ENCODE measurements at places on chromosomes 6 and 20.

DNA sequence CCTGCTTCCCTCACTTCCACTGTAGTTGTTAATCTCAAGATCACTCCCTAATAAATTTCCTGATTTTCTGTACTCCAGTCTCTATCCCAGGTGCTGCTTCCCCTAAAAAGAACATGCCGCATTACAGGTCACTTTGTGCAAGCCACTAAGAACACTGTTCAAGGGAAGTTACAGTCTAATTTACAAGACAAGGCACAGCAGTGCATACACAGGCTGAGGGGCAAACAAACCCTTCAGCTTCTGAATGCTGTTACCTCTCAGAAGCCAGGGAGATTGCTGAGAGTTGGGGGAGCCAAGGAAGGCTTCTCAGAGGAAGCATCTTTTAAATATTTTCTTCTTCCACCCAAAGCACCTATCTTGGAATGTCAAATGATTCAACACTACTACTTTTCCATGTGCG is 445.3 kb upstream of the FLRT3 start:
- no peak for DNase-seq

DNA sequence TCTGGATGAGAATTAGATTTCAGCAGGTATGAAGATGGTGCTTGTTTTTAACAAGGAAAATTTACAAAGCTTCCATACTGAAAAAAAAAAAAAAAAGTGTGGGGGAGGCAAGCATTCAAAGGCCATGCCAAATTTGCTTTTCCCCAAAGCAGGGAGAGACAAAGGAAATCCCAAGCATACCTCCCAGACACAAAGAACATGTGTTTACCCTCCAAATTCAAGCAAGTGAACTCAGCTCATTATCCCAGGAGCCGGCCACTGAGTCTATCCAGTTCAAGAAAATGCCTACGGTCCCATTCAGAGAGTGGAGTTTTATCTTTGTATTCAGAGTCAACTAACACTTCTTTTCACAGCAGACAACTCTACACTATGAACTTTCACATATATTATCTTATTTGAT is 102.7 kb upstream of the ID4 start:
- no peak for DNase-seq

GRCh38 chr6:146420255-146420654 is 123.4 kb upstream of the RAB32 start:
- DNase-seq = no peak

DNA sequence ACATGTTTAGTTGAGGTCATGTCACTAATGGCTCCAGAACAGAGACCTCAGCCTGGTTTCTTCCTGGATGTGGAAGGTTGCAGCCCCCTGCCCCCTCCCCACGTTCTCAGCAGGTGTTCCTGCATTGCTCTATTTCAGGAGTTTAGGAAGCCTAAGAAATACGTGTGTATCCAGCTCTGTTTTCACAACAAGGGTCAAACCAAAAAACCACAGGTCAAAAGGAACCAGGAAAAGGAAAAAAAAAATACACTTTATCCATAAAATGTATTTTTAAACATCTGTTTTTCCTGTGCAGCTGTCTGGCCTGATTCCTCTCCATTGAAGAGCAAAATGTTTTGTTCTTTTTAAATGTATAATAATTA is 107.9 kb upstream of the PLEKHG1 start:
- DNase-seq = no peak

DNA sequence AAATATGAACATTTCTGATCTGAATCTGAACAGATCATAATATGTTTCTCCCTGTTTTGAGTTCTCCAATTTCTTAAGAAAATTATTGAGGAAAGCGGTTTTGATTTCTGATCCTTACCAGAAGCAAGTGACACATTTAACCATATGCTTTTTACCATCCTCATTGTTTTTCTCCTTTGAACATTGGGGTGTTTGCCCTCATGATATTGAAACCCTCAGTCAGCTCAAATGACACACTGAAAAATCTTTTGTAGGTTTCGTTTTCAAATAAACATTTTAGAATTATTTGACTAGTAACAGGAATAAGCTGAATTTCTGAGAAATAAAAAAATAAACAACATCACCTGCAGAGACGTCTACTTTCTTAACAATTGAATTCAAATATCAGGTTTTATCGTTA is 252.1 kb downstream of the DOK5 start:
- no peak for DNase-seq

DNA sequence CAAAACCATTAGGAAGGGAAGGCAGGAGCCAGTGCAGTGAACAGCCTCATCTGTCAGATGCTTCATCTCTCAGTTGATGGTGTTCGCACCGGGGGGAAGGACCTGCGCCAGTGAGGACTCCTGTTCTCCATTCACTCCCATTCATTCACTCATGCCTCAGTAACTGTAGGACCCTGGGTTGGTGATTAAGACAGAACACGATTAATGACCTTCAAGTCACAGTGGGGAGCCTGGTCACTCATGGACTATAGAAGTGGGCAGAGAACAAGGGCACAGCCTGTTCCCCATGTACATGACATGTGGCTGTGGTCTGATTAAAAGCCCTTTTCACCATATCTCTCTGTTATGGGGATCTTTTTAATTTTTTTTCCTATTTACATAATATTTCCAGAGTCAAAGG is 113.3 kb downstream of the RPS12 start:
- DNase-seq = no peak

- no peak for DNase-seq
Observed at GRCh38 chr20:16007164-16007563, 566.1 kb downstream of the KIF16B start.

DNA sequence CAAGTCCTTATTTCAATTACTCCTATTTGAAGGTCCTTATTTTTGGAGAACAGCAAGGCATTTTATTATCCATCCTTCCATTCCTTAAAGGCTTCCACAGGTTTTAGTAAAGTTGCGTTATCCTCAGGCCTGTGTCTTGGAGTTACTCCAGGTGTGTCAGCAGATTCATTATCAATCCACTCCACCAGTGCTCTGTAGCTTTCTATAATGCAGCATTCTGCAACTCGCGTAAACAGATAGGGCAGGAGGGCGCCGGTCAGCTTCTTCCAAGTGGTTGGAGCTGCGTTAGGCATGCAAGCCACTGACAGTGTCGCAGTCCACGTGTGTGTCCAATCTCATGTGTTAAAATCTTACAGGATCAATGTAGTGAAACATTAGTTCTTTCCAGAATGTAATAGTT is 75.8 kb downstream of the SYTL3 start:
- DNase-seq = no peak

DNA sequence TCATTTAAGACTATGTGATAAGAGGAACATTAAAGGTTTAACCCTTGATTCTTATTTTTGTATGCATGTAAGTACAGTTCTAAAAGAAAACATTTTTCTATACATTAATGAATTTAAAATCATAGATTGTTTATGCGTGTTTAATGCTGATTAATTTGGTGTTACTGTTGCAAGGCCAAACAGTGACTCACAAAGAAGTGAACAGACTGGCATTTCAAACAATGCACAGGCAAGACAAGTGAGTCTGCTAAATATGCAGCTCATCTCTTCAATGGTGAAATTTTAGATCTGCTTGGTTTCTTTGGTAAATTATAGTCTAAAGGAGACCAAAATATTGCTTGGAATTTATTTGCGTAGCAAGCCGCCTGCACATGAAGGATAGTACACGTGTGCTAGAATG is 417.4 kb upstream of the SOX4 start:
- no peak for DNase-seq

GRCh38 chr6:130259140-130259539 is 36.4 kb upstream of the SAMD3 start:
- no peak for DNase-seq

- DNase-seq = no peak
Observed at GRCh38 chr6:108914235-108915022, 66.2 kb downstream of the ARMC2 start.

GRCh38 chr6:43722920-43723545 is 35.4 kb upstream of the MRPS18A start:
- DNase-seq = no peak

DNA sequence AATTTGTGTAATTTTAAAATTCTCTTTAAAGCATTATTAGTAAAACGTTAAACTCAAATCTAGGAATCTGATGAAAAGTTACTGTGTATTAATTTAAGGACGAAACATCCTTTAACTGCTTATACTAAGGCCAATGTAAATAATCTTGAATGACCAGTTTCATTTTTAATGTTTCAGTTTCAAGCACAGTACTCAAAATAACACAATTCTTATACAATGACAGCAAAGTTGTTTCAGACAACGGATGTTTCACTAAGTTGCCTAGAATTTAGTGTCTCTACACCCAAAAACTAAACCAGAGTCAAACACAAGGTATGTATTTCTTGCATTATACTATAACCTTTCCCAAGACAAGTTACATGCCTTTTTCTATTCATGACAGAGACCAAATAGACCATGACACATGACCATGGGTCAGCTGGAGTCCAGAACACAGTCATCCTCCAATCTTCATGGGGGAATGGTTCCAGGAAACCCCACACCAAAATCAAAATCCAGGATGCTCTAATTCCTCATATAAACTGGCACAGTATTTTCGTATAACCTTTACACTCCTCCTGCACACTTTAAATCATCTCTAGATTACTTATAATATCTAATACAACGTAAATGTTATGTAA is 7.7 kb downstream of the PHIP start:
- DNase-seq = no peak

- no peak for DNase-seq
Observed at GRCh38 chr6:55448451-55448850, 121.2 kb downstream of the GFRAL start.

DNA sequence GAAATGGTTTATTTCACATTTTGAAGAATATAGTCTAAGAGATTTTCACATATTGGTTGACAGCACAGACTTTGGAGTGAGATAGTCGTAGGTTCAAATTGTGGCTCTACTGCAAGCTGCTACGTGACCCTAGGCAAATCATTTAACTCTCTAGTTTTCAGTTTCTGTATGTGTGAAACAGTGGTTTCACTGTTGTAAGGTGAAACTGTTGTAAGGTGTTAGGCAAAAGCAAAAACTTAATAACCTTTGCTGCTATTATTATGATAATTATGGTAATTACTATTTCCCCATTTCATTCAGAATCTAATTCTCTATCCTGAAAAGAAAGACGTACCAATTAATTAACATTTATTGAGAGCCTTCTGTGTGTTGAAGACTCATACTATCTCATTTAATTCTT is 144.2 kb downstream of the REV3L start:
- no peak for DNase-seq

GRCh38 chr6:81562169-81562568 is 190.3 kb downstream of the TENT5A start:
- DNase-seq = no peak

GRCh38 chr20:24912397-24913075 is 36.5 kb upstream of the CST7 start:
- no peak for DNase-seq

DNA sequence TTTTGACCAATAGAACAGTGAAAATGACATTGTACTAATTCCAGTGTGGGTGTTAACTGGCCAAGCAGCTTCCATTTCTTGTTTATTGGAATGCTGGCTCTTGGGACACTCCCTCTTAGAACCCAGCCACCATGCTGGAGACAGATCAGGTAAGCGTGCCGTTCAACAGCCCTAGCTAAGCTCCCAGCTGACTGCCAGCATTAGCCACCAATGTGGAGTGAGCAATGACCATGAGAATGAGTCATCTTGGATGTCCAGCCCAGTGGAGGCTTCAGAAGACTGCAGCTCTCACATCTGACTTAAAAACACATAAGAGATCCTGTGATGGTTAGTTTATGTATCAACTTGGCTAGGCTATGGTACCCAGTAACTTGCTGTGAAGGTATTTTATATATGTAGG is 3.0 kb upstream of the LINC00237 start:
- DNase-seq = no peak

DNA sequence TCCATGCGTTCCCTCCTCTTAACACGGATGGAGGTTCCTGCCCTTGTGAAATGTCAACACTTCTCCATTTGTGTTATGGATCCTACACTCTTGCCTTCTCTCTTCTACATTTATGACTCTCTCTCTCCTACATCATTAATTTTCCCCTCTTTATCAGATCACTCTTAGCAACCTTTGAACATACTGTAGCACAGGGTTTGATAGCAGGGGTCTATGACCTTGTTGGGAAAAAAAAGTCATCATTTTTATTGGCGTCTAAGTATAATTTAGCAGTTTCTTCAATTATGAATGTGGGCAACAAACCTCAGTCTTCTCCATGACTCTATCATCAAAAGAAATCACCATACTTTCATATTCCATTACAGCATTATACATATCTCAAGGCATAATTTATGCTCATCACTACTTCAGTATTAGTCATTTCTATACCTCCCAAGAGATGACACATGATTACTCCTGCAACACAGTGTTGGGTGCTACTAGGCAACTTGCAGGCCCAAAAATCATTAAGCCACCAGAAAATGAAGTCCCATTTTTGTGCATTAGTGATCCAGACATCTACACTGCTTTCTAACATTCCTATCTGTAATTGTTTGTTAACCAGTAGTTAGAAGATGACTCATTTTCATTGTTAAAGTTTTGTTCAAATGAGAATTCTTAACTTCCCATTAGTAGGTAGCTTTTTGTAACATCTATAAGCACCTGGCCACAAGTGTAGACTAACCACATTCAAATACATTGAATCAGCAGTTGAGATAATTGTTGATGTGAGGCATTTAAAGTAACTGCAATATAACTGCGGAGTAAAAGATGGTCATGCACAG is 9.5 kb downstream of the CYP39A1 start:
- DNase-seq = no peak

GRCh38 chr20:62843656-62844055 is 18.0 kb downstream of the TCFL5 start:
- no peak for DNase-seq

DNA sequence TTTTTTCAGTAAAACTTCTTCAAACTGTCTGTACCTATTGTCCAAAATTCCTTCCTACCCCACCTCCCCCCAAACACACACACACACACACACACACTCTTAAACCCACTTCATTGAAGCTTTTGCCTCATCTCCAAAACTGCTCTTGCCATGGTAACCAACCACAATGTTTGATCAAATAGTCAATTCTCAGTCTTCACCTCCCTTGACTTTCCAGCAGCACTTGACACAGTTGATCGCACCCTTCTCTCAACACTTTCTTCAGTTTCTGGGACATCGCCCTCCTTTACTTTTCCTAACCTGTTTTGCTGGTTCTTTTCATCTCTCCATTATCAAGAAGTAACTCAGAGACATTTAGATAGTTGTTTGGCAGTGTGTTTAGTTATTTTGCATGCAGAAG is 71.5 kb upstream of the COL21A1 start:
- no peak for DNase-seq

- DNase-seq = no peak
Observed at GRCh38 chr6:168377484-168377855, 57.9 kb upstream of the DACT2 start.

- DNase-seq = no peak
Observed at GRCh38 chr20:11952639-11953038, 34.9 kb downstream of the BTBD3 start.
